Osteocyte (in vitro differentiated cells): ENCODE measurements at places on chromosomes 1 and 21. TPM values are rescaled to one million over a fixed set of nuclear protein-coding genes. Genes with fewer than 3 reads are reported as not detected.

Gene TFF1
- not detected in 2 replicates for total RNA-seq

Gene KLHL12
- 24.2 and 26.2 TPM in 2 replicates for total RNA-seq

Gene SH2D2A
- not detected in 2 replicates for total RNA-seq

GRCh38 chr21:32520875-32521735 is 64.2 kb downstream of the TCP10L start:
- no peak for DNase-seq

DNA sequence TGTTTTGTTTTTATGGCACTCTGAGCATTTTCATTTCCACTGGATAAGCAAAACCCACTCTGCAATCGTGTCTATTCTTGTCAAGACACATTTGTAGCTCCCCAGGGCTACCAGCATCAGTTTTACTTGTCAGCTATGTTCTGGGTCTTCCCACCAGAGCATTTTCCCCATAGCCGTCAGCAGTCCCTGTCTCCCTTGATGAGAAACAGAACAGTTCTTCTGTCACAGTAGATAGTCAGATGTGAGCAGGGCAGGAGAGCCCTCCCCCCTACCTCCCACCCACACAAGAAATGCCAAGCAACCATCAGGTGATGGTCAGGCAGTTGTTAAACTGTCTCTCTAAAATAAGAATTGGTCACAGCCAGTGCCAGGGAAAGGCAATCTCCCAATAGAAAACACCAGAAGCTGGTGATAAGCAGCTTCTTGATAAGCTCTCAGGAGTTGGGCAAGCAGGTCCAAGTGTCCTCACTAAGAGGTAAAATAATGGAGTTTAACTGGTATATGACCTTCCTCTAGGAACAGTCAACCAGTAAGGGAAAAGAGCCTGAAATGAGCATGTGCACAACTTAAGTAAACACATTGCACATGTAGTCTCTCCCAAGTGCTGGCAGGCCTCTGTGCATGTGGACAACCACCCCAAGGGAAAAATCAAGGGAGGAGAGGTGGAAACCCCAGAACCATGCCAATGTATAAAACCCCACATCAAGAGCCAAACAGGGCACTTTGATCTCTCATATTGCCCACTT is 208.2 kb downstream of the S1PR1 start:
- no peak for DNase-seq
